ENCODE measurements at places on chromosomes 13 and 19.

GRCh38 chr19:3980353-3981251 lies 4.7 kb downstream of the EEF2 start:
- DNase-seq: no peak

- DNase-seq: no peak
Observed at GRCh38 chr13:48411147-48411794, 1.6 kb downstream of the LPAR6 start.

- DNase-seq: no peak
Observed at GRCh38 chr19:45440259-45440638, 16.5 kb upstream of the ERCC1 start.

GRCh38 chr13:49369866-49370265 lies 74.0 kb downstream of the CAB39L start:
- no peak for DNase-seq

- DNase-seq: no peak
Observed at GRCh38 chr13:51906581-51906980, 44.8 kb downstream of the CCDC70 start.

- DNase-seq: no peak
Observed at GRCh38 chr19:35596366-35596999, 10.5 kb downstream of the PMIS2 start.

GRCh38 chr13:101152184-101152583 lies 264.1 kb downstream of the NALCN start:
- DNase-seq: no peak

- DNase-seq: no peak
Observed at GRCh38 chr13:73808318-73808717, 325.9 kb downstream of the KLF12 start.

DNA sequence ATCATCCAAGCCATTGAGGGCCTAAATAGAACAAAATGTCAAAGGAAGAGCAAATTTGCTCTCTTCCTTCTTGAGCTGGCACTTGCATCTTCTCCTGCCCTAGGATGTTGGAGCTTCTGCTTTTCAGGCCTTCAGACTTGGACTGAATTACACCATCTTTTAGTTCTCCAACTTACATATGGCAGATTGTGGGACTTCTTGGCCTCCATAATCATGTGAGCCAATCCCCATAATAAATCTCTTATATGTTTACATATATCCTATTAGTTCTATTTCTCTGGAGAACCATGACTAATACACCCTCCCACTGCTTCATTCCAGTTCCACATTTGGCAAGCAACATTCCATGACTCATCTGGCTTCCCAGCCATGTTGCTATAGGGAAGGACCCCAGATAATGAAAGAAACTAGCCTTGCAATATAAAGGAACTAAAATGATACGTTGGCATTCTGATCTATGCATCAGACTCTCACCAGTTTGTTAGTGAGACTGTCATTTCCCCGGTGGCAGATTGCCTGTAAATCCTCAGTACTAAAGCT lies 11.0 kb upstream of the ACOD1 start:
- DNase-seq: no peak

DNA sequence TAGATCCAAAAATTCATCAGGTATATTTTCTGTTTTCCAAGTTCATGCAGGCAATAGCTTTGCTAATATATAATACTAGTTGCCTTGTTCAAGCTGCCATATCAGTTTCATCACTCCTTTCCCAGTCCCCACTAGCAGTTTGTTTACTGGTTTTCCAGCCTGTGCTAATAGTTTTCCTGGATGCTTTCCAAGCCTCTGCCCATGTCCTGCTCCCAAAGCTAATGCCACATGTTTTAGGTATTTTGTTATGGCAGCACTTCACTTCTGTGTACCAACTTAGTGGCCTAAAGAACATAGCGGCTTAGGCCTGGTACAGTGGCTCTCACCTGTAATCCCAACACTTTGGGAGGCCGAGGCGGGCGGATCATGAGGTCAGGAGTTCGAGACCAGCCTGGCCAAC lies 28.1 kb upstream of the ZNF527 start:
- DNase-seq: no peak

- DNase-seq: no peak
Observed at GRCh38 chr13:62087124-62087523, 671.5 kb upstream of the PCDH20 start.

GRCh38 chr19:19452243-19453124 lies 47.0 kb downstream of the GATAD2A start:
- DNase-seq: no peak

- no peak for DNase-seq
Observed at GRCh38 chr19:11506967-11507366, 1.3 kb upstream of the ZNF653 start.

GRCh38 chr13:98365302-98365701 lies 188.2 kb upstream of the RNF113B start:
- no peak for DNase-seq

DNA sequence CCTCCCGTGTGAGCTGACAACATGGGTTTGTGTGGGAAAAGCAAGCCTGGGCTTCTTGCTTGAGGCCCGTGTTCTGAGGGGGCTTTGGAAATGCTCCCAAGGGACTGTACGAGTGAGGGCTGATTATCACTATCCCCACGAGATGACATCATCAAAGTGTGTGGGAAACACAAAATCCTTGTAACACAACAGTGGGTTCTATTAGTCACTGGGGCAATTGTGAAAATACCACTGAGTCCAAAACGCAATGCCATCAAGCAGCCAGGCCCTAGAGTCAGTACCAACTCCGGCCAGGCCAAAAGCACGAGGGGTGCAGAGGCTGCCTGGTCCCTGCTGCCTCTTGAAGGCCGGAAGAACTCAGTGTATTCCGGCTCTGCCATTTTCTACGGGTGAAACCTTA lies 29.6 kb downstream of the CAPS start:
- DNase-seq: no peak

DNA sequence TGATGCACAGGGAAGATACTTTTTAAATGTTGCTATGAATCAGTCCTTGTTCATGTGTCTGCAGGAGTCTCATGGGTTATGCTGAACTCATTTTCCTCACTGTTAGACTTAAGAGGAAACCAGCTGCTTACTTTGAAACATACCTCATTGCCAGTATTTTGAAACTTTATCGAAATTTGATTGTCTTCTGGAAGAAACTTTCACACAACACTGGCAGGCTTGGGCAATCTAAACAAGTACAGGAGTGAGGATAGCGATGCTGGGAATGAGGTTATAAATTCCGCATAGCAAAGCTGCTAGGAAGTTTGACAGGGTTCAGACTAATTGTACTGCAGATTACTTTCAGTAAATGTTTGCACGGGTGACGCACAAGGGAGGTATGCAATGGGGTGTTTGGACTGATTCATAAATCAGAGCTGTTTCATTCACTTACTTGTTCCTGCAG lies 245.7 kb downstream of the DNAJC15 start:
- DNase-seq: no peak
